ENCODE measurements at places on chromosomes 6 and 20.

GRCh38 chr6:29637247-29637646 lies 4.3 kb upstream of the GABBR1 start:
- DNase-seq: no peak

DNA sequence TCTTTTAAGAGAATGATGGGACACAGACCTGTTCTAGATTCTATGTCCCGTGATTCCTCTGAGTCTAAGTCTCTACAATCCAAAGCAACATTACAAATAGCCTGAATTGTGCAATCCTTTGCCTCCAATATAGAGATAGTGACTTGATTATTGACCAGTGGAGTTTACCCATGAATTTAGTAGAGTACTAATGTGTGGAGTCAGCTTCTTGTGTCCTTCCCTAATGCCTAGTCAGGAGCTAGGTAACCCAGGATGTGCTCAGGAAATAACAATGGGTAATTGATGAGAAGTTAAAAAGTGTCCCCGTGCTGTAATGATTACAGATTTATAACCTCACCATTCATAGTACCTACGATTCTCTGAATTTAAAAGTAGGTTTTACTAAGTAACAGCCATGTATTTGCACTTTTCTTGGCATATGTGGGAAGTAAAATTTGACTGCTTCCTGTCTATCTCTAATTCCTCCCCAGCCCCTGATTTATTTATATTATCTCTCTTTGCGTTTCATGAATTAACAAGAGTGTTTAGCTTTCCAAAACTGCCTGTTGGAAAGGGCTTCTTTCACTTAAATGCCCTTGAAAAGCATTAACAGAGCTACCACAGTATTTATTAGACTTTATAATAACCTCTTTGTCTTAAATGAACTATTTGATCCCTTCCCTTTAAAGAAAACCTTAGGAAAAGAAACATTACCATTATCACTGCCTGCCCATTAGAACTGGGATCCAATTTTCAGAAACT lies 30.5 kb downstream of the NEDD9 start:
- no peak for DNase-seq

DNA sequence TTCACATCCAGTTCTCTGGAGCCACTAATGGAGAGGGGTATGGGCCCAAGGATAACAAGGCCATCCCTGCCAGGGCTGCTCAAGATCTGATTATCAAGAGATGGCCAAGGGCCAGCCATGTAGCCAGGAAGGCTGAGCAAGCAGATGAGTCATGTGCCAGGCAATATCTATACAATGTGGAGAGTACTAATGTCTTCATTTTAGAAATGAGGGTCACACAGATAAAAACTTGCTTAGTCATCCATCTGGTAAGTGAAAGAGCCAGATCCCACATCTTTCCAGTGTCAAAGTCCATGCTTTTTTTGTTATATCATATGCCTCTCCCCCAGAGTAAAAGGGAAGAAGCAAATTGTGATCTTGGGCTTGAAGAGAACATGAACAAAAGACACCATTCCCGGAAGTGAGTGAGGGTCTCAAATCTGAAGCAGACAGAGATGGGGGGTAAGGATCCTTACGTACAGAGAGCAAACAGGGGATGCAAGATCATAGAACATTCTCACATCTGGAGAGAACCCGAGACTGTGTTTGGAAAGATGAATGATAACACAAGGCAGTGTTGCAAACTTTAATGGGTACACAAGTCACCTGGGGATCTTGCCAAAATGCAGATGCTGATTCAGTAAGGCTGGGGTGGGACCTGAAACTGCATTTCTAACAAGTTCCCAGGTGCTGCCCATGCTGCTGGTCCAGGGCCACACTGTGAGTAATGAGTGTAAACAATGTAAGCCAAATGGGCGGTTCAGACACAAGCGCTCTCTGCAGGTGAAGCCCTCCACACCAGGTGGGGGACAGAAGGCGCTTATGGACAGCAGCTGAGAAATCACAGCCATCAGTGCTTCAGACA lies 20.0 kb upstream of the GSTA3 start:
- DNase-seq: peak; percentile 82

- DNase-seq: no peak
Observed at GRCh38 chr20:38727607-38728190, 3.4 kb downstream of the SLC32A1 start.

DNA sequence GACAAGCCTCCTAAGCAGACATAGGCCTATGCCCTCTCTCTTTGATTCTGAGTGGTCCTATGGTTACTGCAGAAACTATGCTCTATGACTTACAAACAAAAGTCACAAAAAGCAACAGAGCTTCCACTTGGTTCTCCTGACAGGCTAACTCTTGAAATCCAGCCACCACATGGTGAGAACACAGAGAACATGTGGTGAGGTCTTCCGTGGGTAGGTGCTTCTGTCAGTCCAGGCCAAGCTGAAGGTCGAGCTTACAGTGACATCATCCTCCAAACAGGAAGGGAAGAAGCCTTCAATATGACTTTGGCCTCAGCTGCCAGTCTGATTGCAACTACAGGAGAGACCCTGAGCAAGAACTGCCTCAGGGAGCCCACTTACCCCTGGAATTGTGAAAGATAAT lies 265.5 kb downstream of the TBX18 start:
- no peak for DNase-seq

Data from urothelium cell line (cell line).